ENCODE measurements at places on chromosomes 5 and 9.

GRCh38 chr5:167513381-167513780 lies 778.1 kb upstream of the WWC1 start:
- no peak for DNase-seq

GRCh38 chr9:75033791-75034473 lies 5.8 kb upstream of the CARNMT1 start:
- DNase-seq, result no peak

GRCh38 chr5:1105350-1106265 lies 6.3 kb downstream of the SLC12A7 start:
- DNase-seq, result no peak

GRCh38 chr5:38848637-38849036 lies 2.8 kb downstream of the OSMR start:
- DNase-seq, result no peak

DNA sequence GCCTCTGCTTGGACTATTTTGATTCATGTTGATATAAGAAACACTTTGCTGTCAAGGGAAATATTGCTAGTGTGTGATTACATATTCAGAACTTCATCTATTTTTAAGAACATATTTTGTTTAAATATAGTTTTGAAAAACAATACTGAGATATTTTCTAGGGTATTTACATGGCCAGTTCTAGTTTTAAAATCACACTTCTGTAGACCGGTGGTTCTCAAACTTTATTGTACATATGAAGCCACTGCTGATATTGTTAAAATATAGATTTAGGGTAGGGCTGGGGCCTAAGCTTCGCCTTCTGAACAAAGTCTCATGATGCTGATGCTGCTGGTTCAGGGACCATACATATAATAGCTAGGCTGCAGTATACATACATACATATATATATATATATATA lies 1000.0 kb downstream of the PTPRD start:
- no peak for DNase-seq

GRCh38 chr9:94289691-94290090 lies 30.6 kb downstream of the ZNF169 start:
- no peak for DNase-seq

GRCh38 chr9:33196736-33197135 lies 29.6 kb upstream of the B4GALT1 start:
- DNase-seq, result no peak

DNA sequence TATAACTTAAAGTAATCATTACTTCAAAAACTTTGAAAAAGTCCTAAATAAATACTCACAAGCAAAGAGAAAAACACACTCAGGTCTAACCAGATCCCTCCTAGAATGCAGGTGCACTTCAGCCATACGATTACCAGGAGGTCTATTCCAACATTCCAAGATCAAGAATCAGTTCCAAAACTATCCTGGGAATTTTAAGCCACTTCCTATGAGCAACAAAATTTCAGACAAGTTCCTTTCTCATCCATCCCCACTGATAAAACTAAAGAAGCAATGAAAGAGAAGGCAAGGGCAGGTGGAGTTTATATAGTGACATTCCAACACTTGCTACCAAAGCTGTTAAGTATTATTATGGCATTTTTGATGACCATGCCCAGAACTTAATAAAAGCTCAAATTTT lies 29.6 kb downstream of the MLLT3 start:
- peak; percentile 16 for DNase-seq

GRCh38 chr9:112743216-112743836 lies 7.2 kb upstream of the SNX30 start:
- no peak for DNase-seq

DNA sequence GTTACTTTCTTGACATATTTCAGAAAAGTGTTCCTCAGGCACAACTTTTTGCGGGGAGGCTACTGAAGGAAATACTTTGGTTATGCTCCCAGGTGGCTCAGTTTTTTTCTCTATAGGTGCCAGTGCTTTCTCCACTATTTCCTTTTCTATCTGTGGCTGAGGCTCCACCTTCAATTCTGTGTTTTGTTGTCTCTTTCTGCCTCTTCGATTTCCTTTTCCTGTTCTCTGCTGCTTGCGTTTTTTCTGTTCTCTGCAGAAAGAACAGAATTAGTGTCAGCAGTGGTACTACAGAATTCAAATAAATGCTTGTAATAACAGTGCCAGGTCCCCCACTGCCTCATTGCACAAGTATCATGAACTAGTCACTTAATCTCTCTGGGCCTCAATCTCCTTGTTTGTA lies 7.0 kb downstream of the HEMGN start:
- DNase-seq, result no peak

DNA sequence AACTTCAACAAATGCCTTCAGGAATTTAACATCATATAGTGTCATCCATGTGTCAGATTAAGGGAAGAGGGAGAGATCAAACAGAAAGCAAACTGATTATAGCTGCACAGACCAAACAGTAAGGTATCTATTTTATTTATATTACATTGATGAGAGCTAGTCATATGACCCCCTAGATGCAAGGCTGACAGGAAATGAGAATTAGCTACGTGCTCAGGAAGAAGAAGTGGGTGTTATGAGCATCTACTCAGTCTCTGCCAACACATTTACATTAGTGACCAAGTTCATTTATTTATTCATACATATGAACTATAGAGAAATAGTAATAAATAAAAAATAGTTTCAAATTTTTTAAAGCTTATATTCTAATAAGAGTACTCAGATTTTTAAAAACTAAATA lies 787.3 kb downstream of the KCTD16 start:
- DNase-seq, result no peak

DNA sequence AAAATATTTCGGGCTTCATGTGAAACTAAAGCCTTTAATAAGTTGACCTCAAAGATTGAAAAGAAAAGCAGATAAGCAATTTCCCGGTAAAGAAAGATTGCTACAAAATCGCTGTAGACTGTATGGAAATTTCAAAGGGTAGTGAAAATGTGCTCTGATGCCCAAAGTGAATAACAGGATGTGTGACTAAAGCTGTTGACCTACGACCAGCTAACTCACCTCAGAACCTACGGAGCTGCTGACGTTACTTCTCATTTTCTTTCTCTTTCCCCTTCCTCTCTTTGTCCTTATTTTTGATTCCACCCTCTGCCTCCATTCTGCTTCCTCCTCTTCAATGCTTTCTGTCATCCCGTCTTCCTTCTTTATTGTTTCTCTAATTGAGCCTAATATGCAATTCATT lies 103.2 kb downstream of the PDE4D start:
- DNase-seq, result no peak

DNA sequence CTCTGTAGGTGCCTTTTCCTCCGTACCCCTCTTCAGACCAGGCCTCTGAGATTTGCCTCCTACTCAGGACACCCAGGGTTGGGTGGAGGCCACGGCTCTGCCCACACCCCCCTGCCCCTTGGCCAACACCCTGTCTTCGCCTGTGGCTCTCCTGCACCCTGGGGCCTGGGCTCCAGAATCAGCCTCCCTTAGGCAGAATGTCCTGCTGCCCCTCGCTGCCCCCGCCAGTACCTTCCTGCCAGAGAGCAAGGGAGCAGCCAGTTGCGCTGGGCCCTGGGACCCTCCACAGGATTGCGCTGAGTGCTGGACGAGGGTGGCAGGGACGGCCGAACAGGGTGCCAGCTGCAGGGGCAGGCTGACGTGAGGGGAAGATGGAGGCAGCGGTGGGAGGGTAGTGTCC lies 53.5 kb downstream of the COL5A1 start:
- DNase-seq, result no peak

DNA sequence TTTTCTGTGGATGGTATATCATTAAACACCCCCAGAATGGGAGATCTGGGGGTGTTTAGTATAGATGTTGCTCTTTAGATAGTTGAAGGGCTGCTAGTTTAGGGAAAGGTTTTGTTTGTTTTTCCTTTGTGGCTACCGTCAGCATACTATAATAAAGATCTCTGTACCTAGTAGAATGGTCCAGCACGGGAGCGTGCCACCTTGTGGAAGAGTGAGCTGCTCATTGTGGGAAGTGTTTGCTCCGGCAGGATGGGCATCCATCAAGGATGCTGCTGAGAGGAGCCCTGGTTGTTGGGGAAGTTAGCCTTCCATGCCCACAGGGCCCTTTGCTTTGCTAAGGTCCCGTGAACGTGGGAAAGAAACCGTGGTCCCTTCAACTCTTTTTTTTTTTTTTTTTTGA lies 113.1 kb downstream of the LIFR start:
- no peak for DNase-seq

GRCh38 chr9:8800196-8800595 lies 1000.6 kb upstream of the DMAC1 start:
- DNase-seq, result no peak

GRCh38 chr9:113786071-113786470 lies 90.0 kb upstream of the ZNF618 start:
- DNase-seq, result no peak

DNA sequence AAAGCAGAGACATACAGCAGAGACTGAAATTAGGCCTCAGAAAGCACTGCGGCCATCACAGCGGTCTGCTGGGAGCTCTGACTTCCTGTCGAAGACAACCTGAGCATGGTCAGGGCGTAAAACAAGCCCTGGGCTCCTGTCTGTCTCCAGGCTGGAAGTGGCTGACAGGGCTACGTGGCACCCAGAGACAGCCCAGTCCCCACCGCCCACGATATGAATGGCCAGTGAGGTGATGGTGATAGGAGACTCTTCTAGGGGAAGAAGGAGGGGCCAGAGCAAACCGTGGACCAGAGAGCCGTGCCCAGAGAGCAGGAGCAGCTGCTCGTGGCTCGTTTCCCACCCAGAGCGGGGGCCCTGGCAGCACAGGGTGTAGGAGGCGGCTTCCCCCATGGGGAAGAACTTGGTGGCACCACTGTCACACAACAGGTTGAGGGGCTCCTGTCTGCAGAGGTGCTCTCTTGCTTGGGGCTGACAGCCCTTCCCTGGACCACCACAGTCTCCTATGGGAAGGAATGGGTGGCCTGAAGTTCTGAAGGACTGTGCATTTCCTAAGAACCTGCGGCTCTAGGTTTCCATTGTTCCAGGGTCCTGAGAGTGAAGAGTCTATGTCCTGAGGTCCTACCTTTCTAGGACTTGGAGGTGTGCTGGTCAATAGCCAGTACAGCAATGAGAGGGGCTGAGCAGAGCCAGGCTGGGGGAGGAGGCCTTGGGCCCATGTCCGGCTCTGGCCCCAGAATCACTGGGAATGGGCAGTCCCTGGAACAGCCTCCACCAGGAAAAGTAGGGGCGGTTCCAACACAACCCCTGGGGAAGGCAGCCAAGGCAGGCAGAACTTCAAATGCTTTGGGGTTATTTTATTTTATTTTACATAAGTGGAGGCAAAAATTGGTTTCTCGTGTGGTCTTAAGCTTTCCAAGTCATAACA lies 56.4 kb downstream of the BARX1 start:
- no peak for DNase-seq

DNA sequence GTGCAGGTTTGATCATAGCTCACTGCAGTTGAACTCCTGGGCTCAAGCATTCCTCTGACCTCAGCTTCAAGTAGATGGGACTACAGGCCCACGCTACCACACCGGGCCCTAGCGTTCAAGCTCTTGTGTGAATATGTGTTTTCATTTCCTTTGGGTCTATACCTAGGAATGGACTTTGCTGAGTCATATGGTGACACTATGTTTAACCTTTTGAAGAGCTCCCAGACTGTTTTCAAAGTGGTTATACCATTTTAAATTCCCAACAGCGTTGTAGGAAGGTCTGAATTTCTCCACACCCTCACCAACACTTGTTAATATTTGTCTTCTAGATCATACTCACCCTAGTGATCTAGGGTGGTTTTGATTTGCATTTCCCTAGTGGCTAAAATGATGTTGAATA lies 33.5 kb downstream of the FAF2 start:
- DNase-seq, result no peak

- peak; percentile 75 for DNase-seq
These were observed 120.5 kb downstream of the PRDM6 start for GRCh38 chr5:123209502-123210027.

DNA sequence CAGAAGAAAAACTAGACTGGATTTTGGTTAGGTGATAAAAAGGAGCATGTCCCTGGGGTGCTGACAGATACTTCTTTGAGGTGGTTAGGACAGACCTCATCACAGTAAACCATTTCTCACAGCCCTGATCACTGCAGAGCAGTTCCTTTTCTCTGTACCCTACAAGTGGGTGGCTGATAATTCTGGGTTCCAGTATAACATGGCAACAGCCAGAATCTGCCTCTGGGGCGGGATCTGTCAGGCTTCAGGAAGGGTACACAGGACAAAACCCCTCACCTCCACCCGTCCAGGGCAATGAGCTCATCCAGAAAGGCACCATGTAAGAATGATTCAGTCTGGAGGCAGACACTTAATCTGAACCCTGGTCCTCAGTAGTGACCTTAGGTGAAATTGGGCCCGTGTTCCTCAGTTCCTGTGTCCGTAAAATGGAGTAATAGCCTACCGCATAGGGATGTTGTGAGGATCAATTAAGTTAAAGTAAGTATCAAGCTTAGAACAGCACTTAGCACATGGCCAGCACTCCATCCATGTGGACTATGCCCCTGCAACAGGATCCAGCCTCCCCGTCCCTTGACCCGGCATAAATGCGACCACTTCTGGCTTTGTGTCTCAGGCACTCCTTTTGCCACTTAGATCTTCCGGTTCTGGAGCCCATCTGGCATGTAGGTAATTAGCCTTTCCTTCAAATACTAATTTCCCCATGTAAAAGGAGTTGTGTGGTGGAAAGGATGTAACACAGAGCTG lies 129.2 kb downstream of the LHFPL2 start:
- DNase-seq, result no peak

GRCh38 chr5:122773619-122774018 lies 1.3 kb upstream of the SNX2 start:
- DNase-seq, result no peak

DNA sequence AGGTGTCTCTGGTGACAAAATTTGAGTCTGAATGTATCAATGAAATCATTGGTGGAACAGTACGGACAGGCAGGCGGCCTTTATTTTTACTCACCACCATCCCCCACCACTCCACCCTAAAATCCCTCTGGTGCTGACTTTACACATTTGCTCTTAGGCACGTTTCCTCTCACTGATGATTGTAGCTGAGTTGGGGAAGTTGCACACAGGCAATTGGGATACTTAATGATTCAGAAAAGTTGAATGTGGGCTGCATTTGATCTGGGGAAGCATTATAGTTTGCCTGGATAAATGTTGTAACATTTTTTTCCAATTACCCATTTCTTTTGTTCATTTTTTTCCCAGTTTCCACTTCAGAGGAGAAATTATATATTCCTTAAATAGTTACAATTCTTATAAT lies 658.4 kb downstream of the TLR4 start:
- no peak for DNase-seq

DNA sequence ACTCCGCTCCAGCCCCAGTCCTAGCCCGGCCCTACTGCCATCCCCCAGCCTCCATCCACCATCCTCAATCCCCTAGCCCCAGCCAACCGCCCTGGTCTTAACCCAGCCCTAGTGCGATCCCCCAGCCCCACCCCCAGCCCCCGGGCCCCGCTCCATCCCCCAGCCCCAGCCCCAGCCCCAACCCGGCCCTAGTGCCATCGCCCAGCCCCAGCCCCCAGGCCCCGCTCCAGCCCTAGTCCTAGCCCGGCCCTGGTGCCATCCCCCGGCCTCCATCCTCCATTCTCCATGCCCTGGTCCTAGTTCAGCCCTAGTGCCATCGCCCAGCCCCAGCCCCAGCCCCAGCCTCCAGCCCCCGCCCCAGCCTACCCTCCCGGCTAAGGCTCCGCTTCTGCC lies 398 bp downstream of the TOR1A start:
- DNase-seq, result peak; percentile 38
